ENCODE measurements at places on chromosomes 7 and 10. TPM values are rescaled to one million over a fixed set of nuclear protein-coding genes. Genes with fewer than 3 reads are reported as not detected.

- DNase-seq = no peak
Measured at GRCh38 chr7:87111877-87112276, 40.4 kb upstream of the DMTF1 start.

DNA sequence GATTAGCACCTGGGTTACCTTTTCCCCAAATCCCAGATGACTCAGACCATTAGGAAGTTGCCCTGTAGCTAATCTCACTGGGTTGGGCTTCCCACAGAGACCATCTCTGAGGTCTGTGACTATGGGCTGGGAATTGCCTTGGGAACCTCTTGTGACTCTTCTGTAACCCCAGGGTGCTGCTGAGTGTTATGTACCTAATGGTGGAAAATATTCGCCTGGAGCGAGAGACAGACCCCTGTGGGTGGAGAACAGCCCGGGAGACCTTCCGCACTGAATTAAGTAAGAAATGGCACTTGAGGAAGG lies 20.0 kb downstream of the STRIP2 start:
- DNase-seq = no peak

GRCh38 chr10:65556006-65556405 lies 1369.8 kb upstream of the LRRTM3 start:
- no peak for DNase-seq

- no peak for DNase-seq
Measured at GRCh38 chr10:113753020-113753692, 1.7 kb downstream of the PLEKHS1 start.

- DNase-seq = no peak
Measured at GRCh38 chr7:44757311-44757710, 8.7 kb downstream of the ZMIZ2 start.

- no peak for DNase-seq
Measured at GRCh38 chr7:36884910-36885309, 160.6 kb upstream of the AOAH start.

GRCh38 chr10:61825628-61826027 lies 75.9 kb upstream of the ARID5B start:
- DNase-seq = no peak

DNA sequence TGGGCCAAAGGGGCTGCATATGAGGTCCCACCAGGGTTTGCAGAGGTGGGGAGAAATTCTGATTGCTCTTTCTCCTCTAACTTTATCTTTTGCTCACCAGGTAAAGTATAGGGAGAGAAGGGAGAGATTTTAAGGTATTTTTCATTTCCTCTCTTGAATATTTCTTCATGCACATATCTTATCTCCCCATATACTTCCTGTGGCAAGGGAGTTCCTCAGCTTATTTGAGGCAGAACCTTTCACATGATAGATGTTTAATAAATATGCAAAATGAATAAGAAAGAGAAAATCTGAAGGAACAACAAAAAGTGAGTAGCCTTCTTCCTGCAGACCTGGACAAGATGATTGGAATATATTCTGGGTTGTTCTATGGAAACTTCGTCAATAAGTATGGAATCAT lies 67.4 kb upstream of the PDCD4 start:
- no peak for DNase-seq

GRCh38 chr7:17279061-17279460 lies 19.4 kb upstream of the AHR start:
- DNase-seq = no peak

GRCh38 chr7:150876817-150877526 lies 24.7 kb downstream of the AOC1 start:
- DNase-seq = peak; percentile 31

DNA sequence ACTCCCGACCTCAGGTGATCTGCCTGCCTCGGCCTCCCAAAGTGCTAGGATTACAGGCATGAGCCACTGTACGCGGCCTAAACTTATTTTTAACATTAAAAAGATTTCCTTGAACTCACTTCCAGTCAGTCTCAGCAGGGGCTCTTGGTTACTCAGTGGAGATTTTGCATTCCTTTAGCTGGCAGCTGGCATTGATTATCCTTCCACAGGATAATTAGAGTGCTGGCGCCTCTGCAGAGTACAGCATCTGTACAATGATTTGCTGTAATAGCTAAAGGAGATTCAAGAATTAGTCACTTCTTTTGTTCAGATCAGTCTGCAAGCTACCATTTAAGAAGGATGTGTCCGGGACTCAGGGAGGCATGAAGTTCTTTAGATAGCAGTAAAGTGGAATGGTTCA lies 125.0 kb upstream of the NPY start:
- no peak for DNase-seq

DNA sequence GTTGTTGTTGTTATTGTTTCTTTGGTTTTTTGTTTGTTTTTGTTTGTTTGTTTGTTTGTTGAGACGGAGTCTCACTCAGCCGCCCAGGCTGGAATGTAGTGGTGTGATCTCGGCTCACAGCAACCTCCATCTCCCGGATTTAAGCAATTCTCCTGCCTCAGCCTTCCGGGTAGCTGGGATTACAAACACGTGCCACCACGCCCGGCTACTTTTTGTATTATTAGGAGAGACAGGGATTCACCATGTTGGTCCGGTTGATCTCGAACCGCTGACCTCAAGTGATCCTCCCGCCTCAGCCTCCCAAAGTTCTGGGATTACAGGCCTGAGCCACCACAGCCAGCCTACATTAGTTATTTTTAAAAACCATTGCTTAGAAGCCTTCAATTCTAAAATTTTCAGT lies 45.0 kb downstream of the FOXP2 start:
- DNase-seq = no peak

DNA sequence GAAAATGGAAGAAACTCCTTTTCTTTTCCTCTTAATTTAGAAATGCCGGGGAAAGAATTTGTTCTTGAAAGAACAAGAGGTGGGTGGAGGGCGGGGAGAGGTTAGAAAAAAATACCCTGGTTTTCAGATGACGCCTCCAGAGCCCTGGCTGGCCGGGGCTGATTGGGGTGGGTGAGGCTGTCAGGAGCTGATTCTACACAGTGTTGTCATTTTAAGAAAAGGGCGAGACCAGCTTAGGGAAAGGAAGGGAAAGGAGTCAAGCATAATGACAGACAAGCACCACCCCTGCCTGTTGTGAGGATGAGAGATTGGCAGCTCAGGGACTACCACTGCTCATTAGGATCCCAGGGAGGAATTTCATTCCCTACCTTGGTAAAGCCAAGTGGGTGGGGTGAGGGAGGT lies 9.9 kb upstream of the FAM180A start:
- no peak for DNase-seq

DNA sequence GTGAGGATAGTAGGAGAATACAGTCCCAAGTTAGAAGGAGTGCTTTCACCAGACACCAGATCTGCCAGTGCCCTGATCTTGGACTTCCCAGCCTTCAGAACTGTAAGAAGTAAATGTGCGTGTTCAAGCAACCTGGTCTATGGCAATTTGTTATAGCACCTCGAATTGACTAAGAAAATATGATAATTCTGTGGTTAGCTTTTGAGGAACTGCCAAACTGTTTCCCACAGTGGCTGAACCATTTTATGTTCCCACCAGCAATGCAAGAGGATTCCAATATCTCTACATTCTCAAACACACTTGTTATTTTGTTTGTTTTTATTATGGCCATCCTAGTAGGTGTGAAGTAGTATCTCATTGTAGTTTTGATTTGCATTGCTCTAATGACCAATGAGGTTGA lies 47.0 kb downstream of the RBM20 start:
- DNase-seq = no peak

GRCh38 chr7:75915416-75916156 lies 631 bp downstream of the POR start:
- DNase-seq = no peak

DNA sequence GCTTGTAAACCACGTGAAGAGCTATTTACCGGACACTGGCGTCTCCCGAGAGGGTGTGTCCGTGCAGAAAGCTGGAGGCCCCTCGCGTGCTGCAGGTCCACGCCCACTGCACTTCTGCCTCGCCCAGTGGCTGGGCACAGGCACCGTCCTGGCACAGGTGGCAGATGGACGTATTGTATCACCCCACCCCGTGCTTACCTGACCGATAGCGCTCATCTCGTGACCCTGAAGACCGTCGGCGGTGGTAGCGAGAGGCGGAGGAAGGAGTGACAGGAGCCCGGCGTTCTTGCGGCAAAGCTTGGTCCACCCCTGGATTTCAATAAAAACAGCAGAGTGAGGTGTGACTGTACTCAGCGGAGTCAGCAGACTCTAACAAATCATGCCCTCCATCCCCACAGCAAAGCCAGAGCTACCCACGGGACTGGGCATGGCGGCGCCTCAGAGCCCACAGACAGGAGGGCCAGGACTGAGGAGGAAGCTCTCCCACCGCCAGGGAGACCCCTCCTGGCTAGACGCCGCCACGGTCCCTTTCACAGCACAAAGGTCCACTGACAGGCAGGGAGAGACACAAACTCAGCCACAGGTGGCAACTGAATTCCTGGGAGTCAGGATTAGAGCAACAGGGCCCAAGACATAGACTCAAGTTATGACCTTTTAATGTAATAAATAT lies 217.1 kb downstream of the DIP2C start:
- DNase-seq = no peak

DNA sequence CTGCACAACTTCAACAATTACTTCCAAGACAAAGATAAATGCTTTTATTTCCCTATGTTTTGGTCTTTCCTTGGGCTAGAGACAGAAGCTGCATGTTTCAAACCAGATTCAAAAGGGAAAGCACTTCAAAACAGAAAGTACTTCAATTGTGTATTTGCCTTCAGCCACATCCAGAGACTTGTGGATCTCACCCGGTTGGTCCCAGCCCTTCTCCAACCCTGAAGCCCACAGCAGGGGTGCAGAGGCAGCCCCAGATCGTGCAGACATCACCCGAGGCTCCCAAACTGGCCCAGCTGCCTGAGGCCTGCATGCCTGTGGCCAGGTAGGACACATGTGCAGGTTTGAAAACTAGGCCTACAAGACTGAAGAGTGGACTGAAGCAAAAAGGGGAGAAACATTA lies 80.8 kb downstream of the ALOX5 start:
- no peak for DNase-seq

DNA sequence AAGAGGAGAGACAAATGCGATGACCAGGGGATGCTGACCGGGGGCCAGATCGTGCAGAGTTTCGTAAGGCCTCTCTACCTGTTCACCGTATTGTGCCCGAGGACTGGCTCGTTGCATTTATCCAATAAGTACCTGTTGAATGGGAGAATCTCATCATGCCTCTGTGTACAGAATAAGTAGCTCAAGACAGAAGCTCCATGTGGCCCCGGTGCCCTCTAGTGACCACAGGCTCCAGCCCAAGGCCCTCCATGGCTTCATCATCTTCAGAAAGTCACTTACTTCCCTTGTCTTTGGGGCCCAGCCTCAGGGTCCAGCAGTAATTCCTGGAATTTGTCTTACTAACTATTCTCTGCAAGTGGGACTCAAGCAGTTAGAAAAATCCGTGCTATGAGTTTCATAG lies 151.0 kb downstream of the CHN2 start:
- peak; percentile 18 for DNase-seq

GRCh38 chr10:107611115-107611514 lies 446.6 kb upstream of the SORCS1 start:
- DNase-seq = peak; percentile 29

GRCh38 chr10:102434394-102435132 lies 2.2 kb upstream of the CUEDC2 start:
- DNase-seq = no peak

- DNase-seq = no peak
Measured at GRCh38 chr7:76267107-76267893, 35.2 kb upstream of the HSPB1 start.

- DNase-seq = peak; percentile 62
Measured at GRCh38 chr7:10412422-10413019, 561.2 kb upstream of the PHF14 start.

GRCh38 chr10:86863484-86863842 lies 94.0 kb downstream of the MMRN2 start:
- no peak for DNase-seq

GRCh38 chr7:140719721-140720120 lies 23.2 kb downstream of the NDUFB2 start:
- no peak for DNase-seq

DNA sequence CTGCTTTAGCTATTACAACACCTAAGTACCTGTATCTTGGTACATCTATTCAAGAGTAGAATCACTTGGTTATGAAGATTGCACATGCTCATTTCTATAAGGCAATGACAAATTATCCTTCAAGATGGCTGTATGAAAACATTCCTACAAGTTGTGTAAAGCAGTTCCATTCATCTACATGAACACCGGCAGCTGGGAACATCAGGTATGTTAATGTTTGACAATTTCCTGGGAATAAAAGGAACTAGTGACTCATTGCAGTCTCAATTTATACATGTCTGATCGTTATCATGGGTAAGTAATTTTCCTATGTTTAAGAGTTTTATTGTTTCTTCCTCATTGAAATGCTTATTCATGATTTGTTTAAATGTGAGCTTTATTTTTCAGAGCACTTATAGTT lies 203.2 kb upstream of the SEMA3E start:
- no peak for DNase-seq

GRCh38 chr7:98745722-98746318 lies 124.0 kb downstream of the TMEM130 start:
- peak; percentile 69 for DNase-seq

DNA sequence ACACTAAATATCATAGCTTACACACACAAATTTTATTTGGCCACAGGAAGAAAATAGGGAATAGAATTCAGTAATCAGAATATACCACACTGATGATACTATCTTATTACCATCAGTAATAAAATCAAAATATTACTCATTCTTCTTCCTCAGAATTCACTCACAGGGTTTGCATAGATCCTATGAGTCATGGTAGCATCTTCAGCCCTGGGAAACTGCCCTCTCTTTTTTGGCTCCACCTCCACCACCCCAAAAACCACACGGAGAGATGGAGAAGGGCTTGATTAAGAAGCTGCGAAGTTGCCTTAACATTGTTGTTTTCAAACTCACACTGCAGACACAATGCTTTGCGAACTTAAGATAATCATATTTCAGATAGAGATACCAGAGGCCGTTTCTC lies 154.1 kb upstream of the AHR start:
- DNase-seq = no peak

GRCh38 chr10:7327885-7328284 lies 82.9 kb downstream of the SFMBT2 start:
- DNase-seq = no peak

- no peak for DNase-seq
Measured at GRCh38 chr10:95434583-95434982, 126.6 kb downstream of the SORBS1 start.

- DNase-seq = no peak
Measured at GRCh38 chr7:129617652-129618051, 6.1 kb downstream of the NRF1 start.

The IL2RA gene
- not detected for total RNA-seq

The ABCB1 gene
- total RNA-seq = 4.5 TPM

The HTRA1 gene
- total RNA-seq = 40.7 TPM

The CCDC172 gene
- not detected for total RNA-seq

The MRLN gene
- not detected for total RNA-seq

The PDE6C gene
- not detected for total RNA-seq

The CYP26A1 gene
- not detected for total RNA-seq

The GOLGA7B gene
- 0.02 TPM for total RNA-seq

The LFNG gene
- 0.20 TPM for total RNA-seq

The ZFAND4 gene
- total RNA-seq = 5.5 TPM

The AFAP1L2 gene
- 0.06 TPM for total RNA-seq

The SKIDA1 gene
- 1.3 TPM for total RNA-seq

The CALHM3 gene
- total RNA-seq = not detected

The CYP3A4 gene
- total RNA-seq = not detected

The TAS2R40 gene
- total RNA-seq = not detected

The GAD2 gene
- not detected for total RNA-seq

The ZNF425 gene
- 0.87 TPM for total RNA-seq

The ADRB1 gene
- 2.4 TPM for total RNA-seq

The PRKG1 gene
- total RNA-seq = 0.81 TPM

The PNLIPRP1 gene
- total RNA-seq = not detected

The BUD23 gene
- total RNA-seq = 231 TPM

The TUBAL3 gene
- total RNA-seq = 1.6 TPM

The CTAGE4 gene
- 0.12 TPM for total RNA-seq

The PITX3 gene
- total RNA-seq = 0.27 TPM

The ETV1 gene
- 81.6 TPM for total RNA-seq

Measured in NCI-H460 (cell line).